Activated naive CD8-positive, alpha-beta T cell treated with anti-CD3 and anti-CD28 coated beads, Interleukin-2, amount 10 ng/mL, durations not matched to agents 7 days and 5 days (primary cell): ENCODE measurements at places on chromosomes 4 and X. TPM values are rescaled to one million over a fixed set of nuclear protein-coding genes. Genes with fewer than 3 reads are reported as not detected.

DNA sequence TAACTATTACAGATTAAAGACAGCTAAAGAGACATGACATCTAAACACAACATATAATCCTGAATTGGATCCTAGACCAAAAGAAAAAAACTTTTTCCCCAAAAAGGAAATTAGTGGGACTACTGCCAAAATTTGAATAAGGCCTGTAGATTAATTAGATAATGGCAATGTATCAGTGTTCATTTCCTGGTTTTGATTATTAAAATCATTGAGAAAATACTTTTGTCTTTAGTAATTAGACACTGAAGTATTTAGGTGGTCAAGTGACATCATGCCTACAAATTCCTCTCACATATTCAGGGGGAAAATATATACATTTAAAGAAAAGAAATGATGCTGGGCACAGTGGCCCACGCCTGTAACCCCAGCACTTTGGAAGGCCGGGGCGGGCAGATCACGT lies 10.4 kb upstream of the USO1 start:
- no peak for DNase-seq

DNA sequence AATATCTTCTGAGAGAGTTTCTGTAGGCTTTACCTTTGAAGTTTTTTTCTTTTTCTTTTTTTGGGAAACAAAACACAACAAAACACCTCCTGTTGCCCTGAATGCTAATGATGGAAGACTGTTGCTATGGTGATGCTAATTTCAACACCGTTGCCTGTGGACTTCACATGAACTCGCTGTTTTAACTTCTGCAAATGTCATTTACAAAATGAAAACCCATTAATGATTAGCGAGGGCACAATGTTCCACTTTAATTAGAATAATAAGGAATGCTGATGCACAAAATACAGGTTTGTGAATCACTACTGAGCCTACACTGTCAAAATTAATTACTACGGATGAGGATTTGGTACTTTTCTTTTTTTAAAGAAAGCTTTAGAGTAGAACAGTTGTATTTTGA lies 227.1 kb upstream of the FTHL17 start:
- no peak for DNase-seq

DNA sequence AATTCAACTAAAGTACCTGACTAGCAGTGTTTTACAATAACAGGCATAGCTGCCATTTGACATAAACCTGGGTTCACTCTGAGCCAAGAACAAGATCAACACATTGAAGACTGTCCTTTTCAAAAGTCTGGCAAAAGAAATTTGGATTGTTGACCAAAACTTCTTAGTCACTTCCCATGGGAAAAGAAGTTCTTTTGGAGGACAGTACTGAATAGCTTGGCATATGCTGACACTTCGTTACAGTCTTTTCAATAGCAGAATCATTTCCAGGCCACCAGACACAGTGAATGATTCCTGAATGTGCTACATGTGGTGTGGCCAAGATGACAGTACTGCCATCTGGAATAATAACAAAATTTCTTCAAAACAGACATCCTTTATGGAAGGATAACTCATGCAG lies 560.3 kb downstream of the GRID2 start:
- DNase-seq = no peak

DNA sequence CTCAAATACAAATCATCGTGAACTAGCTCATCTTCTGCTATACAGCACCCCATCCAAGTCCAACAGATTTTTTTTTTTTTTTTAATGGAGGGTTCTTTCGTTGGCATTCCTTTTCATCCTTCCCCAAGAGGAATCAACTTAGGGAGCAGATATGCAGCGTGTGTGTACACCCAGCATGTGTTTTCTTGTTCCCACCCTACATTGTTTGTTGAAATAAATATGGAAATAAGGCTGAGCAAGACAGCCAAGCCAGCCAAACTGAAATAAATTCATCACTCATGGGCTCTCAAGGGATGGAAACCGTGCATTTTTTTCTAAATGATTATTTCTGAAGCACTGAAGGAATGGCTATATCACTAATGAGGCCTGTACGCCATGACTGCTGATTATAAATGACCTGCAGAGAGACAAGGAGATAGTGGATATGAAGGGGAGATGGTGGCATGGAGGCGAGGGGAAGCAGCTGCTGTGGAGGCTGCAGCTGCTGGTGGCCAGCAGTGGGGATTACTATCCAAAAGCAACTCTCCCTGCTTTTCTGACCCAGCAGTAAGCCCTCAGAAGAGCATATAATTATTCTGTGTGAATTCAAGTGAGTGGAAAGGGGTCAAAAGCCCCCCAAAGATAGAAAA lies 173.9 kb downstream of the MGST2 start:
- DNase-seq = no peak

DNA sequence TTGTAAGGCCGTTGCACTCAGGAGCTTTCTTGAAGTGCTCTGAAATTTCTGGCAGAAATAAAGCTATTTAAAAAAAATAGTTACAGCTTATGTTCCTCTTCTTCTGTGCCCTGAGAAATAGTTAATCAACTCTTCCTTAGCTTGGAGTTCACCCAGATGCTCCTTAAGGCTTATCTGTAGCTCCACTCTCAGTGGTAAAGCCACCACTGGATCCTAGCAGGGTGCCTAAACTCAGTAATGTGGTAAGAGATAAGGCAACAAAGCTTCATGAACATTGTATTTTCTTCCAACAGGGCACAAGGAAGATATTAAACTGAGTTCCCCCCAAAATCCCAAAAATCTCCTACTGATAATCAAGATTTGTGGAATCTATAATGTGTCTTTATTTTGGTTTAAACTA lies 299.5 kb downstream of the MAPK10 start:
- no peak for DNase-seq

GRCh38 chr4:106305435-106306055 lies 10.5 kb downstream of the TBCK start:
- no peak for DNase-seq

DNA sequence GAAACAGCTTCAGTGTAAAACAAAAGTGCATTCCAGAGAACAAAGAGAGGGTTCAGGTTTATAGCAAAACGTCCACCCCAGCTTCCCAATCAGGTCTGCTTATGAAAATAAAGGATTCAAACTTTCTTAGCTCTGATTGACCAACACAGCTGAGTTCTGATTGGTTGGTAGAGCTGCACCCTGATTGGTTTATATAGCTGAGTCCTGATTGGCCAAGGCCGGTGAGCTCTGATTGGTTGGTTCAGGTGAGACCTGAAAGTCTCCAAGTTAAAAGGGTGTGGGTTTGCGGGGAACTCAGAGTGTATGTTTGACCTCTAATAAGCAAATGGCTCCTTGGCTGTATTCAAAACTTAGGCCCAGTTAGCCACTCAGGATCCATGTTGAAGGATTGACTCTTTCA lies 20.9 kb downstream of the CLRN2 start:
- no peak for DNase-seq

DNA sequence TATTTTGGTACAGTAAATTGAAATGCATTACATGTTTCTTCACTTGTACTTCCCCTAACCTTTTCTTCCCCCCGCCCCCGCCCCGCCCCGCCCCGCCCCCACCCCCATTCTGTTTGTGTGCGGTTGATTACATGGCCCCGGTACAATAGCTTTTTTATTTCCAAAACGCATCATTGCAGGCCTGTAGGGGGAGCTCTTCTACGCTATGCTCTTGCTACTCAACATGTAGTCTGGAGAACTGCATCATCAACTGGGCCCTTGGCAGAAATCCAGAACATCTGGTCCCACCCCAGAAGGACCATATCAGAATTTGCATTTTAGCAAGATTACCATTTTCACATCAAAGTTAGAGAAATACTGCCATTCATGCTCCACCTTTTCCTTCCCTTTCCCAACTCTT lies 333.3 kb upstream of the DDX53 start:
- DNase-seq = no peak

DNA sequence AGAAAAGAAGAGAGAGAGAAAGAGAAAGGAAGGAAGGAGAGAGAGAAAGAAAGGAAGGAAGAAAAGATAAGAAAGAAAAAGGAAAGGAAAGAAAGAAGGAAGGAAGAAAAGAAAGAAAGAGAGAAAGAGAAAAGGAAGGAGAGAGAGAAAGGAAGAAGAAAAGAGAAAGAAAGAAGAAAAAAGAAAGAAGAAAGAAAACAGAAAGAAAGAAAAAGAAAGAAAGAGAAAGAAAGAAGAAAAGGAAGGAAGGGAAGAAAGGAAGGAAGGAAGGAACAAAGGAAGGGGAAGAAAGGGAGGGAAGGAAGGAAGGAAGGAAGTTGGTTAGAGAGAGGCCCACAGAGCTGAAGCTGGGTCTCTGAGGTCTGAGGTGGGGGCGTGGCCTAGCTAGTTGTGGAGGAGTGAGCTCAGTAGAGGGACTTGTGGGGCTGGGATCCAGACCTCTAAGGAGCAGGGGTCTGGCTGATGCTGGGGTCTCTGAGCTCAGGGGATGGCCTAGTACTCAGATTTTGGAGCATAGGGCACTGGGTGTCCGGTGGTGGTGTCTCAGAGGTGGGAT lies 27.1 kb upstream of the PDZD4 start:
- no peak for DNase-seq

Gene ITGB1BP2
- 6.6 TPM for total RNA-seq

Gene IRS4
- not detected for total RNA-seq

Gene FRAS1
- 0.53 TPM for total RNA-seq
